Karpas-422 (cell line): ENCODE measurements at places on chromosomes 13 and 19.

DNA sequence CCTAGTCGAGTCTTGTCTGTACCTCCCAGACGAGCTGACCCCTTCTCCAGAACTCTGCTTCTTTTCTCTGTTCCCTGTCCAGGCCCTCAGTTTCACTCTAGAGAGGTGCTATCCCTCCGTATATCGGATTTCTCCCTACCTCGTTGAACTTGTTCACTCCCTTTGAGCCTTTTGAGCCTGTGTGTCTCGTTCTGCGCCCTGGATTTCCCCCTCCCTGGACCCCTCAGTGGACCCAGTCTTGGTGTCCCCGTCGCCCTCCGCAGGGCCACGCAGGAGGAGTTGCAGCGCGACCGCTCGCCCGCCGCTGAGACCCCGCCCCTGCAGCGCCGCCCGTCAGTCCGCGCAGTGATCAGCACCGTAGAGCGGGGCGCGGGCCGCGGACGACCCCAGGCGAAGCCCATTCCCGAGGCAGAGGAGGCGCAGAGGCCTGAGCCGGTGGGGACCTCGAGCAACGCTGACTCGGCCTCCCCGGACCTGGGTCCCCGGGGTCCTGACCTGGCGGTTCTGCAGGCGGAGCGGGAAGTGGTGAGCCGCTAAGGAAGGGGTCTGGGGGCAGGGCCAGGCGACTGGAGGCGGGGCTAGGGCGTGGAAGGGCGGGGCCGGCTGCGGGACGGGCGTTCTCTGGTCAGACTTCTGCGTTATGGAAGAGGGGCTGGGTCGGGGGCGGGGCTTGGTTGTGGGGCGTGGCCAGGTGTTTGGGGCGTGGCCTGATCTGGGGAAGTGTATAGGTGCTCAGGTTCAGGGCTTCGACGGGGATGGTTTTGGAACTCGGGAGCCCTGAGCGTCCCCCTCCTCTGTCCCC lies 5.5 kb downstream of the EPS8L1 start:
- no peak overlapping the region for H3K4me3 ChIP-seq
- H3K4me1 ChIP-seq, result no peaks in the 10 kb centered on the region
- no peak overlapping the region for H3K27ac ChIP-seq
- peak; percentile 78 for DNase-seq
- H3K27me3 ChIP-seq, result no peaks in the 10 kb centered on the region

DNA sequence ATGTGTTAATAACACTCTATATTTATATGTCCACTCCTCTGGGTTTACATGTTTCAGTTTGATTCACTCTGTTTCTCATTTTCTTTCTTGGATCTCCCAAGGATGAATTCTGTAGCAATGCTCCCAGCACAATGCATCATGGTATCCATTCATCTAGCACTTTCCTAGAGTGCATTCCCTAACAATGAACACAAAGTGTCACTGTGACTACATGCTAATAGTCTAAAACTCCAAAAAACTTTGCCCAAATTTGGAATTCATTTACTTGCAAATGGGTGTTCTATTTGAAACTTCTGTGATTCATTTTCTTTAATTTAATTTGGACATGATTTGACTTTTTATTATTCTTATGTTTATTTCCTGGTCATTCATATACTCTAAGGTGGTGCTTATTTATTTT lies 286.3 kb downstream of the POU4F1 start:
- H3K4me3 ChIP-seq, result no peak overlapping the region
- DNase-seq, result no peak

GRCh38 chr13:64417581-64417980 lies 2812.6 kb downstream of the PCDH9 start:
- H3K36me3 ChIP-seq, result no peaks in the 10 kb centered on the region
- H3K27me3 ChIP-seq, result no peaks in the 10 kb centered on the region
- no peak for DNase-seq
- H3K27ac ChIP-seq, result no peak overlapping the region

- H3K36me3 ChIP-seq, result peaks cover 8% of the 10 kb centered on the region; the same call in 1 of the 2 replicates
- H3K27ac ChIP-seq, result no peak overlapping the region
- DNase-seq, result no peak
- H3K4me3 ChIP-seq, result no peak overlapping the region
Observed at GRCh38 chr13:19685034-19685433, 51.6 kb downstream of the MPHOSPH8 start.

GRCh38 chr13:72643311-72643989 lies 84.0 kb downstream of the MZT1 start:
- no peak overlapping the region for H3K4me3 ChIP-seq
- H3K36me3 ChIP-seq, result no peaks in the 10 kb centered on the region
- H3K27me3 ChIP-seq, result no peaks in the 10 kb centered on the region
- peak; percentile 80 for DNase-seq
- no peaks in the 10 kb centered on the region for H3K4me1 ChIP-seq
- H3K27ac ChIP-seq, result no peak overlapping the region

DNA sequence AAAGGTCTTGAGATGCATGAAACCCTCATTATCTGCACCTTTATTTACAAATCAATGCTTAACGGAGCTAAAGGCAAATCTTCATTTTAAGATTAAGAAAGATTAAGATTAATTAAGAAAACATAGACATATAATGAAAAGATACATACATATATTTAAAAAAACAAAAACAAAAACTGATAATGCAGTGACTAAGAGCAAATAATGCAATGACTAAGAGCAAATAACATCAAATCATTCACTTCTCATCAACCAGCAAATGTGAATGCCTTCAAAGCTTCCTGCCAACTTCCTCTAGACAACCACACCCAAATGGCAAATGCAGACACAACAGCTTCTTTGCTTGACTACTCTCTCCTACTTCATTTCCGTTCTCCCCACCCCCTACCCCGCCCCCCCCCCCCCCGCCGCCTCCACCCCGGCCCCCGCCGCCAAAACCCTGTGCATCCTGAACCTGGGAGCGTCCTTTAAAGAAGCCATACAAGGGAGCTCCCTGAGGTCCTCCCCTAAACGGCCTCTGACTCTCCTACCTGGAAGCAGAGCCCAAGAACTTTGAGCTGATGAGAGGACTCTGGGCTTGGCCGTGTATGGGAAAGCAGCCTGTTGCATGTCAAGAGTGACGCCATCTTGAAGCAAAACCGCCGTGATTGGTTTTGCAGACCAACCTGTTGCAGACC lies 24.5 kb downstream of the TEX101 start:
- H3K4me1 ChIP-seq, result no peaks in the 10 kb centered on the region
- no peaks in the 10 kb centered on the region for H3K27me3 ChIP-seq
- no peak overlapping the region for H3K4me3 ChIP-seq
- H3K27ac ChIP-seq, result no peak overlapping the region

GRCh38 chr19:42402376-42403116 lies 12.4 kb upstream of the CNFN start:
- DNase-seq, result no peak
- peak overlapping the region; percentile 65 for H3K4me3 ChIP-seq
- H3K36me3 ChIP-seq, result peaks cover 10% of the 10 kb centered on the region
- peaks cover 24% of the 10 kb centered on the region for H3K4me1 ChIP-seq

DNA sequence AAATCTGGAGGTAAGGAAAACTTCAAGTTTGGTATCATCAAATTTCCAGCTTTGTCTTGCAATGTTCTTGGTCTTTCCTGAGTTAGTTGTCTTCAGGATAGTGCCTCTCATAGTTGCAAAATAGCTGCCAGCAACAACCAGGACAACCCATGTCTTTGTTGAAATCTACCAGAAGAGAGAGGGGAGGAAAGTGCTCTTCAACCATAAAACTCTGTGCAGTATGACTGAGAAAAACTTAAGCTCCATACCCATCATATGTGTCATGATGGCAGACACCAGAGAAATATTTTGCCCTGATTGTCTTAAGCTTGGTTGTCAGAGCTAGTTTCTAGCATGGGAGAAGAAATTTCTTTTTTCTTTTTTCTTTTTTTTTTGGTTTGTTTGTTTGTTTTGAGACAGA lies 103.3 kb downstream of the SPRY2 start:
- H3K27ac ChIP-seq, result no peak overlapping the region
- no peaks in the 10 kb centered on the region for H3K36me3 ChIP-seq
- no peak overlapping the region for H3K4me3 ChIP-seq

GRCh38 chr19:48962849-48963165 lies 2.3 kb upstream of the FTL start:
- peak overlapping the region; percentile 91 for H3K27ac ChIP-seq
- H3K4me1 ChIP-seq, result peaks cover 52% of the 10 kb centered on the region
- DNase-seq, result no peak
- H3K4me3 ChIP-seq, result peak overlapping the region; percentile 63; the same call in 1 of the 2 replicates

DNA sequence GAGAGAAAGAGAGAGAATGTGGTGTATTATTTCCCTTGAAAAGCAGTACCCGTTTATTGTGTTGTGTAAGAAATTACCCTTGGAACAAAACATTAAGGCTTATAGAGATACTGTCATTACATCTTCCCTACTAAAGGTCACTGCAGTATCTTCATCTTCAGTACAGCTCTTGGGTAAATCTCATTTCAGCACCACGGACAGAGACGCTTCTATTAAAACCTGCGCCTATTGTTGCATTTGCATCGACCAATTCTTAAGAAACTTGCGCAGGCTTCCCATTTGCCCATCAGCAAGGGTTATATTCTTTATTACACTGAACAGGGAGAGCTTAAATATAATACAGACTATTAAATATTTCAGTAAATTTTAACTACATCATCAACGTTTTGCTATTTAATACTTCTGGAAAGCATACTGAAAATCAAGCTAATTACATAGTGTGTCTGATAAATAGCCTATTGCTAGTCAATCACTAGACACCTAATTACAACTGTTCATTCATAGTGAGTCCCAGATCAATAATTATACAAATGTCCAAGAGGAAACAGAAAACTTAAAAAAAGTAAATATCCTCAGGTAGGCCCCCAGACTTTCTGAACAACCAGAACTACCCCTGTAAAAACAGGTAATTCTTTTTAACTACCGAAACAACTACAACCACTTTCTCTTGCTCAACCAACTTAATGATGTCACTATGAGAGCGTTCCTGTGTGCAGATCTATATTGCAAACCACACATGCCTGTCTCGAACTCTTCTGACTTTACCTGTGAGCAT lies 350.6 kb downstream of the LIG4 start:
- DNase-seq, result peak; percentile 61
- H3K27me3 ChIP-seq, result no peaks in the 10 kb centered on the region
- no peaks in the 10 kb centered on the region for H3K4me1 ChIP-seq

DNA sequence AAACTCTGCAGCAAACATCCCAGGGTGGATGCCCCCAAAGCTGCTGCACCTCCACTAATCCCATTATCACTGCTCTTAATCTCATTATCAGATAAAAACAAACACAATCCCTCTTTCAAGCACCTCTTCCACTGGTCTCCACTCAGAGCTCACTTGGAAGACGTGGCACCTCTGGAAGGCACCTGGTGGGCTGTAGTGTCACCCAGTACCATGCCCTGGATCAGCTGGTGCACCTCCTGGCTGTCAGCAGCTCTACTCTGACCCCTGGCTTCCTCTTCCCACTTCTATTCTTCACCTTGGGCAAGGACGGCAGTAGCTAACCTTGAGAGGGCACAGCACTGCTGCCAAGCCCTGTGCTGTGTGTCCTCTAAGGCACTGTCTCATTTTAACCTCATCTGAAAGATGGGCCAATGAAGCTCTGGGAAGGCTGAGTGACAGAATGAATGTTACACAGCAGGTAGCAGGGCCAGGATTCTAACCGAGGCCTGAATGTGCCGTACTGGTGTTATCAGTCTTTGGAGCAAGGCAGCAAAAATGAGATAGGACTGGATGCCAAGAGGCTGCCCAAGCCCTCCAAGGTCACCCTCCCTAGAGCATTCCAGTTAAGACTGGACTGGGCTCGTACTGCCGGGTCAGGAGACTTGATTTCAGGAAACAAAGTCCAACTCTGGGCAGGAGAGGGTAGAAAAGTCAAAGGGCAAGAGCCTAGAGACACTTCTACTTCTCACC lies 7.4 kb downstream of the BRD4 start:
- DNase-seq, result no peak
- H3K27ac ChIP-seq, result no peak overlapping the region
- H3K4me3 ChIP-seq, result no peak overlapping the region
- H3K36me3 ChIP-seq, result no peaks in the 10 kb centered on the region
- peaks cover 66% of the 10 kb centered on the region for H3K4me1 ChIP-seq

DNA sequence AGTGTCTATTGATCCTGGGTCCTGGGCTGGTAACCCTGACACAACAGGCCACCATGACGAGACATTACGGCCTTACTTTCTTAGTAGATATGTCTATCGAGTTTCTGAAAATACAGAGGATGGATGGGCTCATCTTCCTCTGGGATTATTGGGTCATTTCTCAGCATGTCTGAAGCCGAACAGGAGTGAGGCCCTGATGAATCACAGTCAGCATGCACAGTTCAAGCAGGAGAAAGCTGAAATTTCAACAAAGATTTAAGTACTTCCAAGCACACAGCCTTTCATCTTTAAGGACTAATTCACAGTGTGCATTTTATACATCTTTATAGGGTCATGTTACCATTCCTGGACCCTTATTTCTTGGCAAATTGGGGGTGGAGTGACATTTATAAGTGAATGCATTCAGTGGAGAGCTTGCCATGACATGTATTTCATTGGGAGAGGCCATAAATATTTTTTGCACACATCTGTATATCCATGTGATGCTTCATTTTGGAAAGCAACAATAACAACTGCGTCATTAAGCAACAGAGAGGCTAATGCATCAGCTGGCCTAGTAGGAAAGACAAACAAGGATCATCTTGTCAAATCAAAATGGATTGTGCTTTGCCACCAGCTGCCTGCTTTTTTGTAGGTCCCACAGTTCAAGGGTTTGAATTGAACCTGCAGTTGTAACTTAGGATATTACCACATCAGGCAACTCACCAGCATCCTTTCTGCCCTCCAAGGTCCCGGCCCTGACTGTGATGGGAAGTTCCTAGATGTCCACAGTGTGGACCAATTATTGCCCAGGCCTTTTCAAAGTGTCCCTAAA lies 143.5 kb downstream of the DNAJC15 start:
- H3K4me3 ChIP-seq, result no peak overlapping the region
- H3K27ac ChIP-seq, result no peak overlapping the region
- H3K4me1 ChIP-seq, result no peaks in the 10 kb centered on the region
- no peak for DNase-seq
- no peaks in the 10 kb centered on the region for H3K27me3 ChIP-seq
- H3K36me3 ChIP-seq, result no peaks in the 10 kb centered on the region

- no peak for DNase-seq
- H3K4me3 ChIP-seq, result no peak within 1 kb of the TSS
- H3K27me3 ChIP-seq, result no peaks in the 10 kb centered on the region
- H3K36me3 ChIP-seq, result no peaks in the 10 kb centered on the region
- no peak within 1 kb of the TSS for H3K27ac ChIP-seq
Observed at GRCh38 chr19:45322744-45323281, at the start of gene CKM. Gene CKM (minus strand): TSS chr19:45322875. CDS start chr19:45319713, 3,162 bp downstream.

DNA sequence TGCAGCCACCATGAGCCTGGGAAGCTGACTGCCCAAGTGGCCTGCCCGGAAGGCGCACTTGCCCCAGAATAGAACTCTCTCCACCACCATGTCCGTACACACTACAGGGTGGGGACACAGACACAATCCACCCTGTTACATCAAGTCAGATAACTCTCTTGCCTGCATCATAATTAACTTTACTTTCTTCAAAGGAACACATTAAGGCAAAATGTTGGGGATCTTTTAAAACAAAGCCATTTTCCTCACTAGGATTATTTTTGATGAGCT lies 23.3 kb upstream of the VSTM2B start:
- no peaks in the 10 kb centered on the region for H3K27me3 ChIP-seq
- DNase-seq, result no peak
- H3K36me3 ChIP-seq, result no peaks in the 10 kb centered on the region
- no peaks in the 10 kb centered on the region for H3K4me1 ChIP-seq
- no peak overlapping the region for H3K27ac ChIP-seq

GRCh38 chr19:44644402-44645016 lies 799 bp downstream of the PVR start:
- no peaks in the 10 kb centered on the region for H3K4me1 ChIP-seq
- H3K36me3 ChIP-seq, result no peaks in the 10 kb centered on the region
- no peaks in the 10 kb centered on the region for H3K27me3 ChIP-seq

GRCh38 chr19:54464630-54465425 lies 1.2 kb upstream of the LENG9 start:
- peak overlapping the region; percentile 74 for H3K4me3 ChIP-seq
- DNase-seq, result peak; percentile 96
- H3K36me3 ChIP-seq, result 0 out of 2 replicates have a peak, but pooled peaks cover 20% of the 10 kb centered on the region
- peaks cover 29% of the 10 kb centered on the region for H3K4me1 ChIP-seq
